Fibroblast of lung (primary cell): ENCODE measurements at places on chromosomes 16 and 17. TPM values are rescaled to one million over a fixed set of nuclear protein-coding genes. Genes with fewer than 3 reads are reported as not detected.

The CTF1 gene
- 1.8 and 5.3 TPM in 2 replicates for total RNA-seq

The PLA2G15 gene
- total RNA-seq, result 14.9 and 28.7 TPM in 2 replicates

The SBK1 gene
- under 0.01 TPM in 2 replicates for total RNA-seq

The HOXB13 gene
- total RNA-seq, result not detected in 2 replicates

DNA sequence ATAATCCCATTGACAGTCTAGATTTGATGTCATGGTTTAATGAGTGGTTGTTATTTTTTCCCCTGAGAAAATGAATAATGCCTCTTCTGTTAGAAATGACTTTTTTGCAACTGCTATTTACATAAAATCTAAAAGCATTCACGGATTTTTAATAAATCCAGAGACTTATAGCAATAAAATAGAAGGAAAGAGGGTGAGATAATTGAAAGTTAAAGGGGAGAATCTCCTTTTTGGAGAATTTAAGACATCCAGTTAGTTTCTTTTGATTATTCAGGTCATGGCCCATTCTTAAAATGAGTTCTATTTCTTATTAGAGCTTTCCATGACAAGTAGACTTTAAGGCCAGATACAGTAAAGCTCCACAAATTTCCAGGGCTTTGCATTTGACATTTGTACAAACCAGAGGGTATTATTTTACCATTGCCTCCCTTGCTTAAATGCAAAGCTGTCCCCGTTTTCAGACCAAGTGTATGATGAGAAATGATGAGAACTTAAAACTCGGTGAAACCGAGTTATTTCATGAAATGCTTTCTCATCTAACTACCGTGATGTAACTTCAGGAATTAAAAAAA, 789.0 kb upstream of the SOX9 start:
- H3K27ac ChIP-seq, result no peak overlapping the region
- DNase-seq, result no peak
- no peaks in the 10 kb centered on the region for H3K36me3 ChIP-seq

GRCh38 chr17:29126268-29126930, 53.8 kb downstream of the MYO18A start:
- peaks cover 7% of the 10 kb centered on the region for H3K36me3 ChIP-seq
- peaks cover 5% of the 10 kb centered on the region for H3K4me1 ChIP-seq
- H3K27me3 ChIP-seq, result no peaks in the 10 kb centered on the region
- no peak overlapping the region for H3K4me3 ChIP-seq
- DNase-seq, result no peak
- no peak overlapping the region for H3K27ac ChIP-seq

DNA sequence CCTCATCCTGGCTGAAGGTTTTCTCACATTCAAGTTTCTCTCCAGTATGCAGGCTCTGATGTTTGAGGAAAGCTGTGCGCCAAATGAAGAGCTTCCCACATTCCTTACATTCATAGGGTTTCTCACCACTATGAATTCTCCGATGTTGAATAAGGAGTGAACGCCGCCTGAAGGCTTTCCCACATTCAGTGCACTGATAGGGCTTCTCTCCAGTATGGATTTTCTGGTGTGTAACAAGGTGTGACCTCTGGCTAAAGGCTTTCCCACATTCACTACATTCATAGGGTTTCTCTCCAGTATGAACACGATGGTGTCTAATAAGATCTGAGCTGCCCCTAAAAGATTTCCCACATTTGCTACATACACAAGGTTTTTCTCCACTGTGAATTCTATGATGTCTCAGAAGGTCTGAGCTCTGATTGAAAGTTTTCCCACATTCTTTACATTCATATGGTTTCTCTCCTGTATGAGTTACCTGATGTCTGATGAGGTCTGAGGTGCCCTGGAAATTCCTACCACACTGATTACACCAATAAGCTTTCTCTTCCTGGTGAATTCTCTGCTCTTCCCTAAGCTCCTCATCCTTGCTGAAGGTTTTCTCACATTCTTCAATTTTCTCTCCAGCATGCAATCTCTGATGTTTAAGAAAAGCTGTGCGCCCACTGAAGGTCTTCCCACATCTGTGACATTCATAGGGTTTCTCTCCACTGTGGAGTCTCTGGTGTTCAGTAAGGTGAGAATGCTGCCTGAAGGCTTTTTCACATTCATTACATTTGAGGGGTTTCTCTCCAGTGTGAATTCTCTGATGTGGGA, 8.9 kb downstream of the ZNF594 start:
- H3K36me3 ChIP-seq, result no peaks in the 10 kb centered on the region
- no peak overlapping the region for H3K27ac ChIP-seq
- DNase-seq, result no peak
- H3K4me3 ChIP-seq, result no peak overlapping the region
- no peaks in the 10 kb centered on the region for H3K27me3 ChIP-seq
- H3K4me1 ChIP-seq, result no peaks in the 10 kb centered on the region

DNA sequence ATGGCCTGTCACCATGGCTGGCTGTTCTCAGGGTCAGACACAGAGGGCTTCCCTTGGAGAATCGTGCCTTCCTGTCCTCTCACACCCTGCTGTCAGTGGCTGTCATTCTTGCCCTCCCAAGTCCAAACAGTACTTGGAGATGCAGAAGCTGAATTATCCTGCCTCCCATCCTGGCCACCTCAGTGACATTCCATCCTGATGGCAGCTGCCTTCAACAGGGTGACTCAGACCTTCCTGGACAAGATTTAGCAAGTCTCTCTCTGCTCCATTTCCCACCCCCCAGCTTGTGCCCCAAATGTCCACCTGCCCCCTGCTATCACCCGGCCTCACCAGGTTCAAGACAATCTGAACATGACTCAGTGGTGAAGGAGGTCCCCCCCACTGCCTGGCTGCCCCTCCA, 4.8 kb upstream of the KRT36 start:
- no peak overlapping the region for H3K27ac ChIP-seq
- H3K4me1 ChIP-seq, result peaks cover 17% of the 10 kb centered on the region
- no peaks in the 10 kb centered on the region for H3K27me3 ChIP-seq
- no peak for DNase-seq

DNA sequence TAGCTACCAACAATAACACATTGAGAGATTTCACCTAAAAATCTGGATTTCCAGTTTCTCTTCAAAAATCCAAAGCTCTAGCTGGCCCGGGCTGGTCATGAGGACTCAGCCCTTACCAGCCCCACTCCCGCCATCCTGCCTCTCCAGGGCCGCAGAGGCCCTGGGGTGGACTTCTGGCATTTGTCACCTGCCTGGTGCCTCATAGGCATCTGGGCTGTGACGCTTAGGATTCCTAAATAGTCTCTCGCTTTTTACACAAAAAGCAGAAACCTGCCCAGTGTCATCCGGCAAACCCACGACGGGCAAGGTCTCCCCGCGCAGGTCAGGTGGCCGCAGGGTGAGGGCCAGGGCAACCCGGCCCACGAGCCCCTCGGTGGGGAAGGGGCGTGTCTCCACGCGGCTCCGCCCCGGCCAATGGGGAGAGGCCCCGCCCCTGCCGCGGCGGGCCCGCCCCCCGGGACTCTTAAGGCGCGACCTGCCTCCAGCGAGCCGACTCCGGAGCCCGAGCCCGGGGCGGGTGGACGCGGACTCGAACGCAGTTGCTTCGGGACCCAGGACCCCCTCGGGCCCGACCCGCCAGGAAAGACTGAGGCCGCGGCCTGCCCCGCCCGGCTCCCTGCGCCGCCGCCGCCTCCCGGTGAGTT, at the start of gene VASN:
Gene VASN (plus strand): TSS at position 492 of the 644 bp plus-strand sequence. CDS start 9,030 bp downstream, outside the sequence.
- peaks cover 51% of the 10 kb centered on the region for H3K4me1 ChIP-seq
- peak within 1 kb of the TSS; percentile 93 for H3K27ac ChIP-seq
- no peaks in the 10 kb centered on the region for H3K27me3 ChIP-seq
- peak within 1 kb of the TSS; percentile 84 for H3K4me3 ChIP-seq
- H3K36me3 ChIP-seq, result peaks cover 6% of the 10 kb centered on the region
